Large intestine (tissue), 12 donors: ENCODE measurements at places on chromosomes 13 and 19.
A peak's percentile ranks its signal among the peaks of the same experiment; 100 is the strongest.

GRCh38 chr19:18308948-18309325 is 13.9 kb downstream of the LSM4 start:
- DNase-seq: no peak

- no peak for DNase-seq
Measured at GRCh38 chr19:47798904-47799266, 5.5 kb downstream of the TPRX1 start.

- DNase-seq: no peak
Measured at GRCh38 chr13:50359779-50360178, 344.5 kb downstream of the KCNRG start.

DNA sequence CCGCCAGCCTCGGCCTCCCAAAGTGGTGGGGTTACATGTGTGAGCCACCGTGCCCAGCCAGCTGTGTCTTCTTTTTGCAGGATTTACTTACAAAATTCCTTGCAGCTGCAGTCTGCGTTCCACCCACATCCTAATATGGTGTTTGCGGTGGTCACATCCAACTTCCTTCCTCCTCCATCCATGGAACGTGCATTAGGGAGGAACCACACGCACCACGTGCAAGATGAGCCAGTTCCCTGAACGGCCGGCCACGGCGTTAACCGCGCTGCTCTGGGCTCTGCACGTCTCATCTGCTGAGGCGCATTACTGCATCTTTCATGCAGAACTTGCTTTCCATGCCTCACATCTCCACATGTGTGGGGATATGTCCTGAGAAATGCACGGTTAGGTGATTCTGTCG is 13.0 kb upstream of the SIGLEC11 start:
- no peak for DNase-seq

DNA sequence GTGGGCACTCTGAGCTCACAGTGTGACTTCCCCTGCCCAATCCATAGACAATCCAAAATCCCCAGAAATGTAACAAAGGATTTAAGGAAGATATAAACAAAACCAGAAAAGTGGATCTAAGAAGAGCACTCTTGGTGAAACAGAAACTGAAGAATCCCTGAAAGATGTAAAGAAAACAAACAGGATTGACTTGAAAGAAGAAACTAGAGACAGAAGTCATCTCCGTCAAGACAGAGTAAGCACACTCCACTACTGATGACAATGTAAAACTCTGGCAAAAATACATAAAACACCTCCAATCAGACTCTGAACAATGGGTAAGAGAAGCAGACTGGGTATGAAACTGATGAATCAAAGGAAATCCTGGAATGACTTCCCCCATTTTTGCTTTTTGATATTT is 13.5 kb downstream of the TUBGCP3 start:
- DNase-seq: no peak

DNA sequence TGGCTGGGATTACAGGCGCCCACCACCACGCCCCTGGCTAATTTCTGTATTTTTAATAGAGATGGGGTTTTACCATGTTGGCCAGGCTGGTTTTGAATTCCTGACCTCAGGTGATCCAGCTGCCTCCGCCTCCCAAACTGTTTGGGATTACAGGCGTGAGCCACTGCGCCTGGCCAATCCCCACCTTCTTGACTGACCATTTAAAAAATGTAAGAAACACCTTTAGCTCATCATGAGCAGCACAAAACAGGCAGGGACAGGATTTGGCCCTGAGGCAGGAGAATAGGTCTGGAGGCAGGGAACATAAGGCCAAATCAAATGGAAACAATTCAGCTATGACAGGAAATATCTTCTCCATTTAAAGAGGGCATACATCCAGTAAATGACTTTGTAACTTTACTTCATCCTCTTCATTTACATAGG is 1.4 kb upstream of the MPV17L2 start:
- no peak for DNase-seq

GRCh38 chr19:33903489-33903850 is 106.8 kb downstream of the KCTD15 start:
- DNase-seq: no peak

DNA sequence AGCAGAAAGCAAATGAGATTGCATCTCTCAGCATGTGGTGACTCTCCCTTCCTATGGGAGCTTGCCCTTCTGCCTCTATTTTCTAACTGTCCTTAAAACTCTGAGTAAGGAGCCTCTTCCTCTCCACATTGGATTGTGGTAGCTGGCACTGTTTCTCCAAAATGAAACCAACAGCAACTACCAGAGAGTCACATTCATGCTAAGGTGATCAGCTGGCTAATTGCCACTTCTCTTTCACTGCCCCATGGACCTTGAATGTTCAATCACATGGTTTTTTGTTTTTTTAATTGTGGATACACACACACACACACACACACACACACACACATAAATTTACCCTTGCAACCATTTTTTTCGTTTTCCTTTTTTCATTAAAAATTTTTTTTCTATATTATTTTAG is 154.7 kb upstream of the TSC22D1 start:
- DNase-seq: no peak

- DNase-seq: no peak
Measured at GRCh38 chr13:38950987-38951386, 39.6 kb downstream of the STOML3 start.

- no peak for DNase-seq
Measured at GRCh38 chr19:30886222-30886621, 463.0 kb downstream of the TSHZ3 start.

GRCh38 chr13:30881191-30881651 is 24.9 kb upstream of the MEDAG start:
- no peak for DNase-seq

GRCh38 chr13:65597839-65598818 is 1632.0 kb downstream of the PCDH9 start:
- no peak for DNase-seq

DNA sequence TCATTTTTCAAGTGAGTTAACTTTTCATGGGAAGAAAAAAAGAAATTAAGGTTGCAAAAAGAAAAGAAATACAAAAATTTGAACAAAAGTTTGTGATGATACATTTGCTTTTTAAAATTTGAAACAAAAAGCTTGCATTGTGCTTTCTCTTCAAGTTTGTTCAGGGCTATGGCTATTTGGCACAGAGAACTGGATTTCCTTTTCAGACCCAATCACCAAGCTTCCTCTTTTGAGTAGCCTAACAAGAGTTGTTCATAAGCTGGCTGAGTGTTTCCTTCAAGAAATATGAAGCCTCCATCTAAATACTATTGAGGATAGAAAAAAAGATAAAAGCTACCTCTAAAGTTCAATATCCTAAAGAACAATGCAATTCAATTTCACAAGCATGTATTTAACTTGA is 787.8 kb downstream of the LIG4 start:
- DNase-seq: no peak

DNA sequence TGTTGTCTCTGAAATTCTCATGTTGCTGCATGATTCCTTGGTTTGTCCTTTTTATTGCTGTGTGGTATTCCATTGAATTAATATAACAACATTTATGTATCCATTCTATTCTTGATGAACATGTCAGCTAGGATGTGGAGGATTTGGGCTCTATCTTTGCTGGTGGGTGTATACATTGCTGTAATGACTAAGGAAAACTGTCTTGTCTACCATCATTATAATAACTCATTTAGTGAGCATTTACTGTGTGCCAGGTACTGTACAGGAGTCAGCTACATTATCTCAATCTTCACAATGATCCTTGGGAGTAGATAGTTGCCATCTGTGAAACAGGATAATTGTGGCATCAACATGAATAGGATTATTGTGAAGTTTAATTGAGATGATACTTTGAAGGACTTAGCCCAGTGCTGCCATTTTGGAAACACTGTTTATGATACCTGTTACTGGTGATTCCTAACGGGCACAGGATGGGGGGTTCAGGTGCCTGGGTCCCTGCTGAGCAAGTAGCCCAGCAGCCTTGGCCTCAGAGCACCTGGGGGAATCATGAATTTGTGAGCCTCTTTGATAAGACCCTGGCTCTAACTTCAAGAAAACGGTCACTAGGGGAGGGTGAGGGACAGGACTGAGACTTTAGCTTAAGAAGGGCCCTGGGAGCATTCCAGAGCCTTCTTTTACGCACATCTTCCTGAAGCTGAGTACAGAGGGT is 1.8 kb upstream of the CCNE1 start:
- DNase-seq: no peak

- DNase-seq: no peak
Measured at GRCh38 chr13:42544246-42544926, 29.6 kb upstream of the TNFSF11 start.

GRCh38 chr19:35095667-35096368 is 19.8 kb upstream of the FXYD3 start:
- DNase-seq: peak; percentile 45

DNA sequence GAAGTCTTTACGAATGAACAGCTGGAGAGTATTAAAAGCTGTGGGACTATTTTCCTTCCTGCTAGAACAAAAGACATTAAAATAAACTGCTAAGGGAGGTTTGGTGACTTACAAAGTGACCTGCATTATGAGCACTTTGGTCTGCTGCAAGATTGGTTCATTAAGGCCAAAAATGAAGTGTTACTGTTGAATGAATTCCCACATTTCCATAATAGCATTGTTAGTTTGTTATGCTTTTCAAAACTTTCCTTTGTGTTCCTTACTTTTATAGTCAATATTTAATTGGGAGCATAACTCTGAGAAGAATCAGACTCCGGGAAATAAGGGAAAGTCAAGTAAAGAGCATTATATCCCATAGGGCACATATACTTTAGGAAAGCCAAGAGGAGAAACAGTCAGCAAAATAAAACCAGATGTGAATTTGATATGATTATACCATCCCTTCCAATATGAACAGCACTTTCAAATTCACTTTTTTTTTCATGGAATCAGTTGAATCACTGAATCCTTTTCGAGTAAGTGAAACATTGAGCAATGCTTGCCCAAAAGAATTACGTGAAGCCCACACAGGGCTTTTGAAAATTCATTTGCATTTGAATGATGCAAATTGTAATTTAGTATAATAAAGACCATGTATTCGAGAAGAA is 112.6 kb downstream of the KCTD12 start:
- no peak for DNase-seq
